NCI-H1105 (cell line): ENCODE measurements at places on chromosomes 7 and 10.

GRCh38 chr7:135334830-135335543, 101.3 kb downstream of the STRA8 start:
- peak; percentile 6 for DNase-seq

- DNase-seq: peak; percentile 11
Observed at GRCh38 chr7:27168265-27168947, 3.1 kb upstream of the HOXA9 start.

DNA sequence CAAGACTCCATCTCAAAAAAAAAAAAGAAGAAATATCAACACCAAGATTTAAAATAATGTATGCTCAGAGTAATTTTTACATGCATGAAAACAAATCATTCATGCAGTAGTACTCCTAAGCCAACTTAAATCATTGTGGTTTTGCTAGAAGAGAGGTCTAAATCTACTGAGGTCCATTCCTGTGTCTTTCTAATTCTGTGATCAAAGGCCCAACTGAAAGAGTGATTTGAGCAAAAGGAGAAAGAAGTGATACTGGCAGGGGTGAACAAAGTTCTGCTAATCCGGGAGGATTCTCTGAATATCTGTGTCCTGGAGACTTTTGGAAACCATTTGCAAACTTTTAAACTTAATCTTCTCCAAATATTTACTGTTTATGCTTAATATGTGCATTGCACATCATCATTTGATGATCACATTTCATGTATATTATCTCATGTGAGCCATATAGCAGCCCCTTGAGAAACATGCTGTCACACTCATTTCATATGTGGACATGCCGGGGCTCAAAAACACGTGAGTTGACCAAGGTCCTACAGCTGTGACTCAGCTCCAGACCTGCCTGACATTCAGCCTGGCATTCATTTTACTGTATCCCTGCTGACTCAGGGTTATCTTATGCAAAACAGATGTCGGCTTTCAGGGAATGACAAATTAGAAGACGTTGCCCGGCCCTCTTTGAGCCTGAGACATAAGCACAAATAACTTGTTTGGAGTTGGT, 76.4 kb downstream of the FAM107B start:
- no peak for DNase-seq

DNA sequence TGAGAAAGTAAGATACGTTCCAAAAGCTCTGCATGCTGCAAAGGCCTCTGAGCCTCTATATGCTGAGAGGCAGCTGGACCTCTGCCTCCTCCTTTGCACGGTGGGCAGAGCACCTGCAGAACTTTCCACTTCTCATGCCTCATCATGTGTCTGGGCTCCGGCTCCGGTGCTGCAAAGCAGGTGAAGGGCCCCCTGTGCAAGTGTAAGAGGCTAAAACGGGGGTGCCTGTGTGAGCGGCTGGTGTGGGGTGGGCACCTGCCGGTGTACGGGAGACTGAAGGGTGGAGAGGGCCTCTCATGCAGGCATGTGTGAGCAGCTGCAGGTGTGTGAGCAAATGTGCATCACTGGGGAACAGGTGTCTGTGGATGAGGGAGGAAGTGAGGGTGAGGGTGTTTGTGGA, 121.0 kb downstream of the KCNMA1 start:
- DNase-seq: no peak

GRCh38 chr10:127157506-127158200, 38.7 kb downstream of the INSYN2A start:
- no peak for DNase-seq

- no peak for DNase-seq
Observed at GRCh38 chr10:32141018-32141807, 85.0 kb upstream of the KIF5B start.

GRCh38 chr7:141128931-141129330, 55.1 kb downstream of the TMEM178B start:
- no peak for DNase-seq

DNA sequence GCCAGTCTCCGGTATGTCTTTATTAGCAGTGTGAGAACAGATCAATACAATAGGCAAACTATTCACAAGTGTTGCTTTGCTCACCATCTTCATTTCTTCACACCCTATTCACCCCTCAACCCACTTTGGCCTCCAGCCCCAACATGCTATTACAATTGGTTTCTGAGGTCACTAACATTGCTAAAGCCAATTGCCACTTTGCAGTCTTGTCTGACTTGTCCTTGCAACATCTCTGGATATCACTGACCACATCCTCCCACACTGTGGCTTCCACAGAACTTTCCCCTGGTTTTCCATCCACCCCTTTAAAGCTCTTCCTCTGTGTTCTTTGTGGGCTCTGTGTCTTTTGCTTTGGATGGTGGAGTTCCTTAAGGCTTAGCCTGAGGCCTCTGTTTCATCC, 5.2 kb upstream of the APBB1IP start:
- DNase-seq: no peak

- DNase-seq: no peak
Observed at GRCh38 chr7:149604521-149604920, 106.9 kb upstream of the ZNF746 start.

GRCh38 chr7:131365838-131366237, 38.2 kb downstream of the MKLN1 start:
- no peak for DNase-seq

DNA sequence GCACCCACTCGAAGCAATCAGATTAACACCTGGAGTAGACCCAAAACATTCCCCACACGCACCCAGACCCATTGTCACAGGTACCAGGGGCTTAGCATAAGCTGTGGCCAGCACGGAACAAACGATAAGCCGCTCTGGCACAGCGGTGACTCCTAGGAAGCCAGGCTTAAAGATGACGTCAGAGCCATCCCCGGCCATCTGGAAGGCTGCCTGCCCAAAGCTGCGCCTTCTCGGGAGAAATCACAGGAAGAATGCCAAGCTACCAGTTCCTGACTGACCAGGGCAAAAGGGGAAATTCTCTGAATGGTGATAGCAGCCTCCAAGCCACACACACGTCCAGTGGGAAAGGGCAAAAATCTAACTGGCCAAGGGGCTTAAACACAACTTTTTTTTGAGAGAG, 13.0 kb upstream of the WIPI2 start:
- DNase-seq: no peak

DNA sequence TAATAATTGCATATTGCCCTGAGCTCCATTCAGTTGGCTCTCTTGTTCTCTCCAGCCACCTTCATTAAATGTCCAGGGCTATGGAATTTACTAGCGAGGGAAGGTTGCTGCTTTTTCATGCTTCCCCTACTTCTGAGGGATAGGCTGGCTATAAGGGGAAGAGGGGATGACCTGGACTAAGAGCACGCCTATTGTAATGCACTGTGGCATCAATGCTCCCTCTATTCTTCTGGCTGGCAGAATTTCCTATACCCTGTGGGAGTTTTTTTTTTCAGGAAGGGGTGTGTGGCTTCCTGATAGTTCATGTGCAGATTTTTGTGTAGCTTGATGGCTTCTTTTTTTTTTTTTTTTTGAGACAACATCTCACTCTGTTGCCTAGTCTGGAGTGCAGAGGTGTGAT, 155.8 kb downstream of the SND1 start:
- DNase-seq: no peak

GRCh38 chr10:126674741-126675515, 4.4 kb upstream of the C10orf90 start:
- DNase-seq: no peak

GRCh38 chr7:29495653-29496052, 68.0 kb upstream of the PRR15 start:
- no peak for DNase-seq

DNA sequence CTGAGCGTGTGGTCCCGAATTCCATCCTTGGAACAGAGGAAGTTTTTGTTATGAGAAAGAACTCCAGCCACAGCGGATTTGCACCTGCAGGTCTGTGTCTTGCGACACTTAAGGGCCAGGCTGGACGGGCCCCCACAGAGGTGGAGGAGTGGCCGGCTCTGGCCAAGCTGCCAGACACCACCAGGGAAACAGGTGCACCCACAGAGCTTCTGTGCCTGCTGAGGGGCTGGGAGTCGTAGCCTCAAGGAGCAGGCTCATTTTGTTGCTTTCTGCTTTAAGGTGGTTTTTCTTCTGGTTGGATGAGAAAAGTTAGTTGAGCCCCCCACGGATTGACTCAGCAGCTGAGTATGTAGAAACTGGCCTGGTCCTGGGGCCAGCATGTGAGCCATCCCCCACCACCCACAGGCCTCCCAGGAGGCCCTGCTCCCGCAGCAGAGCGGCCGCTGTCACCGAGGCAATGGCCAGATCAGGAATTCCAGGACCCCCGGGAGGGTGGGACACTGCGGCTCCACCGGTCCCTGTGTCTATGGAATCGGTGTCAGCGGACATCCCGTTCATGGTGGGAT, 41.9 kb downstream of the NKX6-2 start:
- no peak for DNase-seq

DNA sequence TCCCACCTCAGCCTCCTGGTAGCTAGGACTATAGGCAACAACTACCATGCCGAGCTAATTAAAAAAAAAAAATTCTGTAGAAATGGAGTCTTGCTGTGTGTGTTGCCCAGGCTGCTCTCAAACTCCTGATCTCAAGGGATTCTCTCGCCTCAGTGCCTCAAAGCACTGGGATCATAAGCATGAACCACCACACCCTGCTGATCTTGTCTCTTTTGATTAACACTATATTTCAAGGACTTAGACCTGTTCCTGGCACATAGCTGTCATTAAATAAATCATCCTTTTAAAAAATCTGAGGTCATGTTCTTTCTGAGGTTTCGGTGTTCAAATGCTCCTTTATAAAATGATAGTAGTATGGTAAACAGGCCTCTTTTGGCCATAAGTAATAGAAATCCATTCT, 4.8 kb downstream of the PALS2 start:
- DNase-seq: no peak

- no peak for DNase-seq
Observed at GRCh38 chr7:2554661-2555111, 638 bp downstream of the BRAT1 start.

GRCh38 chr7:140911746-140912145, 13.0 kb downstream of the BRAF start:
- DNase-seq: no peak

- DNase-seq: no peak
Observed at GRCh38 chr7:42880392-42880791, 31.5 kb downstream of the C7orf25 start.

DNA sequence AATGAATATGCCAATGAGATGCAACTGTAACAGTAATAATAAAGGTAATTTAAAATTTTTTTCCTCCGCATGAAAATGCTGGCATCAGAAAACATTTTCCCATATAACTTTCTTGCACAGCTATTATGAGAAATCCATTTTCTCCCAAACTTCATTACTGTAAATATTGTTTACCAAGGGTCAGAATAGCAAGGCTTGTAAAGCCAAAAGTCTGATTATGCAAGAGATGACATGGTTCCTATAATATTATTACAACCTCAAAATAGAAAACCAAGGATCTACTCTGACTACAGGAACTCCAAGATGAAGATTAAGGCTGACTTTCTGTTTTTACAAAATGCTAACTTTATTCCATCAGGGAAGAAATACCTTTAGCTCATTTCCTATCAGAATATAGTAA, 162.7 kb upstream of the CDK1 start:
- no peak for DNase-seq

DNA sequence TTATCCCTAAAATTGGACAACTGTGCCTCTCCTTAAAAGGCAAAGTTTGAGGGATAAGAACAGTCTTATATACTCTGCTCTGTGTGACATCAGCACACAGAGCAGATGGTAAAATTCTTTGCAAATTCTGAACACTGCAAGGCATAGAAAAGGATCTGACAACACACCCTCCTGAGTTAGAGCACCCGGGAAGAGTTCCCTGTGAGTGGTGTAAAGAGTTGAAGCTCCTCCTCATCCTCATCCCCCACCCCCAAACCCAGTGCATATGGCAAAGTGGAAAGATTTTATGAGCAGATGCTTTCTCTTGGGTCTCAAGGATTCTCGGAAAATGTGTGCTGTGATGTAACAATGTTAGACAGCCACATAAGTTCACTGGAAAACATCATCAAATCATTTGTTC, 40.0 kb upstream of the DGKI start:
- no peak for DNase-seq

DNA sequence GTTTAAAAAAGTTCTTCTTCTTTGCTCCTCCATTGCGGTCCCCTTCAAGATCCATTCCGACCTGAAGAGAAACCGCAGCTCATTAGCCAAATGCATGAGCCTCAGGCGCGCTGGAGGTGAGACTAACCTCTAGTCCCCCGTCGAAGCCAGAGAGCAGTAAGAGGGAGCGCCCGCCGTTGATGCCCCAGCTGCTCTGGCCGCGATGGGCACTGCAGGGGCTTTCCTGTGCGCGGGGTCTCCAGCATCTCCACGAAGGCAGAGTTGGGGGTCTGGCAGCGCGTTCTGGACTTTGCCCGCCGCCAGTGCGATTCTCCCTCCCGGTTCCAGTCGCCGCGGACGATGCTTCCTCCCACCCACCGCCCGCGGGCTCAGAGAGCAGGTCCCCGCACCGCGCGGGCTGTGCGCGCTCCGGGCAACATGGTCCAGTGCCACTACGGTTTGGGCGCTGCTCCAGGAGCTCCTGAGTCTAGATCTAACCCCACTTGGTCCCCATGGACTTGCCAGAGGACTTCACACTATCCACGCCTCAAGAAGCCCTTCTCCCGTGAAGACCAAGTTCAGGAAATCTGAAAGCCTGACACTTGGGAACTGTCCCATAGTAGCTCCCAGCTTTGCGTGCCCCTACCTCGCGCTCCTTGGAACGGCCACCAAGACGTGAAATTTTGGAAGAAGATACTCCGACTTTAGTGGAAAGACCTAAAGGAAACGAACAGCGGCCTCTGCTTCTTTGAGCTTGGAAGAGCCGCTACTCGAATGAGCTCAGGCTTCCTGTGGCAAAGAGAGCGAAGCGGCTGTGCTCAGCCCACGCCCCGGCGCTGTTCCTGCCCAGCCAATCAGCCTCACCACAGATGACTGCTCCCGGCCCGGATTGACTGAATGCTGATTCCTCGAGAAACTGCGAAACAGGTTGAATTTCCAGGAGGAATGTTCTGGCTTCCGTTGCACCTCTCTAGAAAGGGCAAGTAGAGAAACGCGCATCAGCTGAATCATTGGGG, at the start of gene ABCB1:
TSS of gene ABCB1 (minus strand) at position 755 of the 995 bp plus-strand sequence. CDS start at position 55, 700 bp downstream.
- DNase-seq: no peak

GRCh38 chr7:91292506-91292905, 28.3 kb downstream of the FZD1 start:
- no peak for DNase-seq

- DNase-seq: peak; percentile 84
Observed at GRCh38 chr7:95798401-95798930, 26.1 kb downstream of the DYNC1I1 start.

- DNase-seq: no peak
Observed at GRCh38 chr7:35694161-35694783, 663 bp downstream of the HERPUD2 start.

GRCh38 chr10:21803374-21803773, 200.2 kb downstream of the DNAJC1 start:
- DNase-seq: no peak

GRCh38 chr7:148262721-148263229, 327.8 kb upstream of the C7orf33 start:
- peak; percentile 50 for DNase-seq

GRCh38 chr10:19620811-19621210, 195.4 kb upstream of the PLXDC2 start:
- DNase-seq: no peak

DNA sequence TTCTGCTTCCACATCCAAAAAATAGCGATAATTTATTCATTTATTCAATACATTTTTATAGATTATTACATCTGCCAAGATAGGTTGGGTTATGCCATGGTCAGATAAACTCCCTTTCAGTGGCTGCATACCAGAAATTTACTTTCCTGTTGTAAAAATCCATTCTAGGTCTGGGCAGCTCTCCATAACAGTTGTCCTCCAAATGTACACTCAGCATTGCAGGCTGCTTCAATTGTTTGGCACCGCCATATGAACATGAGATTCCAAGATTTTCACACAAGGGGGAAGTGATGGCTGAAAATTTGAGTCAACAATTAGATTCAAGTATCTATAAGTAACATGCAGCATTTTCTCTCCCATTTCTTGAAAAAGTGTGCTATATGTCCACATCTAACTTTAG, 568.7 kb downstream of the ETV1 start:
- no peak for DNase-seq
